ENCODE measurements at places on chromosomes 16 and 17. TPM values are rescaled to one million over a fixed set of nuclear protein-coding genes. Genes with fewer than 3 reads are reported as not detected.
A peak's percentile ranks its signal among the peaks of the same experiment; 100 is the strongest.

The CBX8 gene
- total RNA-seq, result 8.6 TPM

The PAGR1 gene
- total RNA-seq, result 35.2 TPM

The AURKB gene
- total RNA-seq, result 234 TPM

The GAST gene
- total RNA-seq, result not detected

The GRB7 gene
- 0.19 TPM for total RNA-seq

The RASD1 gene
- total RNA-seq, result 2.2 TPM

The QRICH2 gene
- total RNA-seq, result 3.8 TPM

DNA sequence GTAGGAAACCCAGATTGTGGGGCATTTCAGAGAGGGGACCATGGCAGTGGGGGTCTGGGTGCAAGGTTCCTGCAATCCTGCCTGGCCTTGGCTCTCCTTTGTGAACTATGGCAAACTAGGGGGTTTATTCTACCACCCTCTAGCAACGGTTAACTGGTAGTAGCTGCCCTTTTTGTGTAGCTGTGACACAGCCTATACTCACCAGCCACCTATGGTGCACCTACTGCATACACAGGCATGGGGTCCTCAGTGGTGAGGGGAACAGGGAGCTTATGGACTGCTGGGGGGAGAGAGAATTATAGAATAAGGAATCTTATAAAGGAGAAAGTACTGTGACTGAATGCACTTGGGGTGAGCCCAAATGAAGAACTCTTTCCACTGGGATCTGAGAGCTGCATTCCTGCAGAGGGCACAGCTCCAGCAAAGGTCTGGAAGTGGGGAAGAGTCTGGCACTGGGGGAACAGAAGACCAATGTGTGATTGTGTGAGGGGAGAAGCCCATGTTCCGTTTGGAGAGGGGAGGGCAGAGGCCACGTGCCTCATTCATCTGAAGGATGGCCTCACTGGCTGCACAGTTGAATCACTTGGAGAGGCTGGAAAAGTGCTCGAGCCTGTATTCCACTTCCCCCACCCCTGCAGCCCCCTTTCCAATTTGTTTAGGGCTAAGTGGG lies 2.1 kb downstream of the MT1X start:
- H3K4me3 ChIP-seq, result peak overlapping the region; percentile 89
- H3K27ac ChIP-seq, result no peak overlapping the region

DNA sequence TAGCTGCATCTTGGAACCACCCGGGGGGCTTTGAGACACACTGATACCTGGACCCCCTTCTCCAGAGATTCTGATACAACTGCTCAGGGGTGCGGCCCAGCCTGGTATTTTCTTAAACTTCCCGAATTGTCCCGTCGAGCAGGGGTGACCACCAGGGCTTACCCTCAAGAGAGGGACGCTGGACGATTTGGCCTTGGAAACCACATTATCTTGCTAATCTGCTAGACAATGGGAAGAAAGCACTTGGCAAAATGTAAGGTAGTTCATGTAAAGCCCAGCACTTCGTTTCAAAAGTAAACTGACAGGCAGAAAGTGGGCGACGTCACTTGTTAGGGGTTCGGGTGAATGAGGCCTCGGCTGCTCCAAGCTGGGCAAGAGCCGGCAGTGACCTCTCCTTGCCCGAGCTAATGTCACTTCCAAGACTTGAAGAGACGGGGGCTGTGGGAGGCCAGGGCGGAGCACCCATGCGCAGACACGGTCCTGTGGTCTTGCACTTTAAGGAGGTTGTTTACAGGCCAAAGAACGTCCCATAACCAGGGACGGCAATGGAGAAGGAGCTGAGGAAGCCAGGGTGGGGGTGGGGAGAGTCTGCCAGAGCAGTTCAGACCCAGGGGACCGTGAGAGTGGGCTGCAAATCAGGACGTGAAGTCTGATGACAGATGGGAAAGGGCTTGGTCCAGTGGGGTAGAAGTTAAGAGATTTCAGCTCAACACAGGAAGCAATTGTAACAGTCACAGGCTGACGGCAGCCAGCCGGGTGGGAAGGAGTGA lies 152.7 kb upstream of the GSE1 start:
- H3K4me3 ChIP-seq, result no peak overlapping the region
- peaks cover 40% of the 10 kb centered on the region for H3K27me3 ChIP-seq
- DNase-seq, result no peak
- H3K27ac ChIP-seq, result no peak overlapping the region
- no peaks in the 10 kb centered on the region for H3K4me1 ChIP-seq

DNA sequence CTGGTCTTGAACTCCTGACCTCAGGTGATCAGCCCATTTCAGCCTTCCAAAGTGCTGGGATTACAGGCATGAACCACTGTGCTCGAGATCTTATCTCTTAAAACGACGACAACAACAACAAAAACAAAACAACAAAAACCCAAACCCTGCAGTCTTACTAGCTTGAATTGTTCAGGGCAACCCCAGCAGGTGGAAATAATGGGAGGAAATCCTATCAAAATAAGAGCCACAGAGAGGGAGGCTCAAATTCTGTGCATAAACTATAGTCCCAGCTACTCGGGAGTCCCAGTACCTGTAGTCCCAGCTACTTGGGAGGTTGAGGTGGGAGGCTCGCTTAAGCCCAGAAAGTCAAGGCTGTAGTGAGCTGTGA lies 16.5 kb upstream of the ATP6V0A1 start:
- peaks cover 35% of the 10 kb centered on the region for H3K27me3 ChIP-seq
- no peak for DNase-seq
- H3K4me1 ChIP-seq, result peaks cover 16% of the 10 kb centered on the region
- peak overlapping the region; percentile 31 for H3K4me3 ChIP-seq
- no peak overlapping the region for H3K27ac ChIP-seq

GRCh38 chr16:88479793-88480760 lies 27.0 kb downstream of the ZFPM1 start:
- no peak overlapping the region for H3K27ac ChIP-seq
- no peaks in the 10 kb centered on the region for H3K36me3 ChIP-seq
- H3K27me3 ChIP-seq, result no peaks in the 10 kb centered on the region
- H3K4me3 ChIP-seq, result no peak overlapping the region
- DNase-seq, result no peak
- peaks cover 20% of the 10 kb centered on the region for H3K4me1 ChIP-seq

DNA sequence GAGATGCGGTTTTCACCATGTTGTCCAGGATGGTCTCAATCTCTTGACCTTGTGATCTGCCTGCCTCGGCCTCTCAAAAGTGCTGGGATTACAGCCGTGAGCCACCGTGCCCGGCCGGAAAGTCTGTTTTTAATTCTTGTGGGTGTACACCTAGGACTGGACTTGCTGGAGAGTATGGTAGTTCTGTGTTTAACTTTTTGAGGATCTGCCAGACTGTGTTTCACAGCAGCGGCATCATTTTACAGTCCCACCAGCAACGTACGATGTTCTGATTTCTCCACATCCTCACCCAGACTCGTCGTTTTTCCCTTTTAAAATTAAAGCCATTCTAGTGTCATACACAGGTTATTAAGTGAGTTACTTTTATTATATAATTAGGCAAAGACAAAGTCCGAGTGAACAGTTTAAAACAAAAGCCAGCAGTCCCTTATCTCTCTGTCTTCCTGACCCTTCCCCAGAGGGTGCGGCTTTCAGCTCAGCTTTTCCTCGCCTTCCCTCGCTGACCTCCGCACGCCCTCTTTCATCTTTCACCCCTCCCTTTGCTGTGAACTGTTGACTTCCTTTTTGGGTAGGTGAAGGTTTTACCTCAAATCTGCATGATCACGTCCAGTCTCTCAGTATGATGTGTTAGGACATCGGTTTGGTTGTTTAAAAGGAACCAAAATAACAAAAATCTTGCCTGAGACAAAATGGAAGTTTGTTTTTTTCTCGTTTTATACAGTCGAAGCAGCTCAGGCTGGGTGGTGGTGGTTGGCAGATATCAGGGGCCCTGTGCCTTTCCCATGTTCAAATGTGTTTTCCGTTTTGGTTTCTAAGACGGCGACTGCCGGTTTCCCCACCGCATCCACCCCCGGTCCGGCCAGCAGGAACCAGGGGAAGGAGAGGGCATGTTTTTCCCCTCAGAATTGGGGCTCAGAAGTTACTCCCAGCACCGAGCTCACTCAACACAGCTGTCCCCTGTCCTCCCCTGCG lies 18.0 kb downstream of the FAM234A start:
- H3K4me1 ChIP-seq, result peaks cover 18% of the 10 kb centered on the region
- H3K36me3 ChIP-seq, result no peaks in the 10 kb centered on the region
- H3K4me3 ChIP-seq, result peak overlapping the region; percentile 51
- H3K27ac ChIP-seq, result peak overlapping the region; percentile 77
- peak; percentile 51 for DNase-seq

DNA sequence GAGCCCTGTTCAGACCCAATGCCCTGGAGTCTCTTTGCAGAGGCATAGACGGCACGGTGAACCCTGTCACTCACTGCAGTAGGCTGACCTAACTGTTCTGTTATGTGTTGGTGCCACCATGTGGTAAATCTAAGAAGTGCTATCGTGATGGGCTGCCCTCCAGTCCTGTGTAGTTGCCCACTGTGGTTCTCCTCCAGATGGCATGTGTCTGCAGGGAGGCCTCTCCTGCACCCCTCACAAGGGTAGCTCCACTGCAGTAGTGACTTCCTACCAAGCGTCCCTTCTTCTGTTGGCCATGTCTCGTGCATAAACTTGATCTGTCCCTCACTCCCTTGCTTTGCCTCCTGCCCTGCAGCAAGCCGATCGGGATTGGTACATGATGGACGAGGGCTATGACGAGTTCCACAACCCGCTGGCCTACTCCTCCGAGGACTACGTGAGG lies 5.8 kb downstream of the DHX38 start:
- DNase-seq, result peak; percentile 67
- H3K36me3 ChIP-seq, result peaks cover 47% of the 10 kb centered on the region
- H3K4me1 ChIP-seq, result peaks cover 15% of the 10 kb centered on the region
- H3K4me3 ChIP-seq, result no peak overlapping the region

- no peaks in the 10 kb centered on the region for H3K27me3 ChIP-seq
- no peak for DNase-seq
- no peak overlapping the region for H3K4me3 ChIP-seq
- H3K36me3 ChIP-seq, result peaks cover 25% of the 10 kb centered on the region
These were observed 47.0 kb downstream of the MARVELD3 start for GRCh38 chr16:71672803-71673581.

DNA sequence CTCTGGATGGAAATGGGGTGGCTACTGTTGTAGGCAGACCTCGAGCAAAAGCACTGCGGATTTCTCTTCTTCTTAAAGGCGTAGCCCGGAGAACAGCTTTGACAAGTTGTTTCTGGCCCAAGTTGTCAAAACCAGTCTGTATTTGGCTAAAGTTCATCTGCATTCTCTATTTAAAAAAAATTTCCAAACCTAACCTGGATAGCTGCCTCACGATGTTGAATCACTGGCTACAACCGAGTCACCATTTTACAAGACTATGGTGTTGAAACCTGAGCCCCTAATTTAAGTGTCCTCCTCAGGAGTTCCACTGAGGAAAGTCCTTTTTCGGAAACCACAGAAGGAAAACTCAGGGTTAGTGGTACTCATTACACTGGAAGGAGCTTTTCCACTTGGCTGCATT lies 1.5 kb downstream of the SLC16A6 start:
- H3K27ac ChIP-seq, result peak overlapping the region; percentile 95
- H3K4me3 ChIP-seq, result peak overlapping the region; percentile 89
- peaks cover 15% of the 10 kb centered on the region for H3K36me3 ChIP-seq
- DNase-seq, result no peak
- no peaks in the 10 kb centered on the region for H3K27me3 ChIP-seq

GRCh38 chr16:89444151-89444723 lies 46.1 kb downstream of the ANKRD11 start:
- H3K36me3 ChIP-seq, result peaks cover 9% of the 10 kb centered on the region

DNA sequence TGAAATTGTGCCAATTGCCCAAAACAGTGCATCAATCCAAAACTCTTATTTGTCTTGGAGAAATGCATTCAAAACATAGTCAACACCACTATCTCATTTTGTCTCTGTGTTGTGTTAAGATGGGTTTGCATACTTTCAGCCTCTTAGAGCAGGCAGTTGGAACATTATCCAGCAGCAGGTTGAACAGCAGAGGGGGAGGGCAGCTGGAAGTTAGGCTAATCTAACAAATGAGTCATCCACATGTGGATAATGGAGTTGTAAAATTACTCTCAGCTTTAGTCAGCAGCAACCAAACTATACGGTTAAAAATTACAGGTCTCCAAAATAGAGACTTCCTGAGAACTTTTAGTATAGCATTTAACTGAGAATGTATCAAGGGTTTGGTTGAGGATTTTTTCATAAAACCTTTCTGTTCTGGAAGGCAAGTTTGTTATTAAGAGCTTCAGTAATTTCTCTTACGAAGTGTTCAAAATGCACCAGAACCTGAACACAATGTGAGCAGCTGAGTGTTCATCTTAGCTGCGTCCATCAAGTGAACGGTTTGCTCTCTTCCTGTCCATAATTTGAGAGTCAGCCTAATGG lies 46.3 kb downstream of the PRKCA start:
- H3K4me1 ChIP-seq, result peaks cover 48% of the 10 kb centered on the region
- H3K27me3 ChIP-seq, result no peaks in the 10 kb centered on the region
- H3K27ac ChIP-seq, result peak overlapping the region; percentile 76
- DNase-seq, result no peak
- peaks cover 6% of the 10 kb centered on the region for H3K36me3 ChIP-seq

DNA sequence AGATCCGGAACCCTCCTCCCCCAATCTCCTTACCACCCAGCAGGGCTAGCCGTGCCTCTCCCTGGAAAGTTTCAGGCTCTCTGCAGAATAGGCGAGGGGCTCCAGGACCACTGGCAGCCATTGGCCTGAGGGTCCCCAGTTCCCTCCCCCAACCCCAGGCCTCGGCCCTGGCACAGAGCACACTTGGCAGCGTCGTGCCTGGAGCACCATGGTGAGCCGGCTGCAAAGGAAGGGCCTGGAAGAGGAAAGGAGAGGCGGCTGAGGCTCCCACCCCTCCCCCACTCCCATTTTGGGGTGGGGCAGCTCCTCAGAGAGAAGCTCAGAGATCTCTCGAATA lies 369 bp upstream of the BTBD17 start:
- no peak for DNase-seq
- H3K36me3 ChIP-seq, result no peaks in the 10 kb centered on the region
- peaks cover 2% of the 10 kb centered on the region for H3K4me1 ChIP-seq
- peaks cover 29% of the 10 kb centered on the region for H3K27me3 ChIP-seq
- no peak overlapping the region for H3K4me3 ChIP-seq

DNA sequence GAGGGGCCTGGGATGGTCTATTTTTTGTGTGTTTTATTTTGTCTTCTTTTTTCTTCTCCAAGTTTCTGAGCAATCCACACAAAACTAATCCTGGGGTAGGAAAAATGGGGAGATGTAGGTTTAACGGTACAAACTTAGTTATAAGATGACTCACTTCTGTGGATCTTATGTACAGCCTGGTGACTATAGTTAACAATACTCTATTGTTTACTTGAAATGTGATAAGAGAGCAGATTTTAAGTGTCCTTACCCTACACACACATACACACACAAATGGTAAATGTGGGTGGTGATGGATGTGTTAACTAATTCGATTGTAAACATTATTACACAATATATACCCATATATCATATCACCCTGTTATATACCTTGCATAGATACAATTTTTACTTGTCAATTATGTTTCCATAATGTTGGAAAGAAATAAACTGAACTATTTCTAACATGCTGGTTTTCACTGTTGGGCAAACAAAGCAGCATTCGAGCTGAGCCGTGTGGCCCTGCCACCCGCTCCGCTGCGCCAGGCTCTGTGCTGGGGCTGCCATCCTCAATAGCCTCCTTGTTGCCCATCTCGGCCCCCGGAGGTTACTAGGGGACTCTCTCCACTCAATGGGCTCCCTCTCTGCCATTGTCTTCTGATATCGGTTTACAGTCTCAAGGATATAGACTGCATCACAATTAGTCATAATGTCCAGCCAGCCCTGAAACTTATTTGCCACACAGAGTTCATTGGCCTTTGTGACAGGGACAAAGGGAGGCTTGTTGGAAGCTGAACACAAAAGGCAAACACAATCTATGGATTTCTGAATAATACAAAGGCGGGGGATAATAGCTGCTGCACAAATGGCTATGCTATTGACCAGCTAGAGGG lies 380.3 kb upstream of the MAF start:
- no peak overlapping the region for H3K4me3 ChIP-seq
- no peak overlapping the region for H3K27ac ChIP-seq
